ENCODE measurements at places on chromosomes 12 and 14.

GRCh38 chr12:100706033-100706432, 88.5 kb upstream of the ANO4 start:
- no peak for DNase-seq

DNA sequence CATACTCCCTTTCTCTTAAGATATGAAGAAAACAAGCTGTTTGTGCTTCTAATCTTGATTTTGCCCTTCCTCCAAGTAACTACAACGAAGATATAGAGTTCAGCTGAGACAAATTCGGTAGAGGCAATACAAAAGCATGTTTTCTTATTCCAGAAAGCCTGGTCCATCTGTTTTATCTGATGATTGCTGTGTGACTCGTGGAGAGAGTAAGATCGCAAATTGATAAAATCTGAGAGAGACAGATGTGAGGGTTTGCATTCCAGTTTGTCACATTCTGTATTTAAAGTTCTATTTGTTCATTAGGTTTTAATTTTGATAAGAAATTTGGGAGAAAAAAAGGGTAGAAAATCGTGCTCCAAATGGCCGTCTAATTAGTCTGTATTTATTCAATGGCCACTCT, 192.1 kb downstream of the CPNE8 start:
- DNase-seq = no peak

DNA sequence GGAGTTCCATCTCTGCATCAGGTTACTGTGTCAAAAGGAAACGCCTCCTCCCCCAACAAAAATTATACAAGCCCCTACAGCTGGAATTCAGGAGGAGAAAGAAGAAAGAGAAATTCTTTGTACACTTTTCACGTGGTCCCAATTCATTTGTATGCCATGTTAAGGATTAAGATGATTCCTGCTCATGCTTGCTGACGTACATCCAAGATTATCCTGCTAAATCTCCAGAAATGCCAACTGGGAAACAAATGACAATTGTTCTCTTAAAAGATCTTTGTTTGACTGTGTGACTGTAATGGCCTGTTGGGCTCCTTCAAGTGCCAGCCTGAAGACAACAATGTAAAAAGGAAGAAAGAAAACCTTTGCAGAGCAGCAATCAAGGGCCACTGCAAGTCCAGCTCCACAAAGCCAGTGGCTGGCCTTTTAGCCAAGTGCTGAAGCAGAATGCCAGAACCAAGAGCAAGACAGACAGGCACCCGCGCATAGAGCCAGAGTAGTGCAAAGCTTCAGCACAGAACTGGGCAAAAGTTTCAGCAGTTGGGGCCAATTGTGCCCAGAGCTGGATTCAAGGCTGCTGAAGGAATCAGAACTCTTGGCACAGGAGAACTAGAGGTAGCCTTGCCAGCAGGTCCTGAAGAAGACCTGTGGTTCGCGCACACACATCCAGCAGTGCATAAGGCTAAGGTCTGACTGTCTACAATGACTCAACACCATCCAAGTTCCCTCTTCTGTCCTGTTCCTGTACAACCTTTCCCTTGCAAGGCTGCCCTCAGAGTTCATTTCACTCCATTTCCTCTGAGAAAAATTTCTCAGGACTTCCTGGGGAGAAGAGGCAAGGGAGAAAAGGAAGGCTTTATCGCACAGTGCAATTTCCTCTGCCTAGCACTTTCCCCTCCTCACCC, 209.7 kb upstream of the BMP4 start:
- DNase-seq = no peak

DNA sequence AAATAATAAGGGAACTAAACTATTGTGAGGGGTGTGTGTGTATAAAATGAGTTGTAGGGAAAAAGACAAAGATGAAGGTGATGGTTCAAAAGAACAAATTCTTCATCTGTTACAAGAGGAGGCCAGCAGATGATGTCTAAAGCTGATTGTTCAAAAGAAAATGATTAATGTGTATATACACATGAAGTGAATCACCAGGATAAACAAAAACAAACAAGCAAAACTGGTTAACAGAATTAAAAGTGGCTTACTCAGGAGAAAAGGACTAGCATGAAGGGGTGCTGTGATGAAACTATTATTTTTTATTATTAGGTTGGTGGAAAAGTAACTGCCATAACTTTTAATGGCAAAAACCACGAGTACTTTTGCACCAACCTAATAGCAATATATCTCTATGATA, 348.4 kb downstream of the BCL11B start:
- DNase-seq = no peak

DNA sequence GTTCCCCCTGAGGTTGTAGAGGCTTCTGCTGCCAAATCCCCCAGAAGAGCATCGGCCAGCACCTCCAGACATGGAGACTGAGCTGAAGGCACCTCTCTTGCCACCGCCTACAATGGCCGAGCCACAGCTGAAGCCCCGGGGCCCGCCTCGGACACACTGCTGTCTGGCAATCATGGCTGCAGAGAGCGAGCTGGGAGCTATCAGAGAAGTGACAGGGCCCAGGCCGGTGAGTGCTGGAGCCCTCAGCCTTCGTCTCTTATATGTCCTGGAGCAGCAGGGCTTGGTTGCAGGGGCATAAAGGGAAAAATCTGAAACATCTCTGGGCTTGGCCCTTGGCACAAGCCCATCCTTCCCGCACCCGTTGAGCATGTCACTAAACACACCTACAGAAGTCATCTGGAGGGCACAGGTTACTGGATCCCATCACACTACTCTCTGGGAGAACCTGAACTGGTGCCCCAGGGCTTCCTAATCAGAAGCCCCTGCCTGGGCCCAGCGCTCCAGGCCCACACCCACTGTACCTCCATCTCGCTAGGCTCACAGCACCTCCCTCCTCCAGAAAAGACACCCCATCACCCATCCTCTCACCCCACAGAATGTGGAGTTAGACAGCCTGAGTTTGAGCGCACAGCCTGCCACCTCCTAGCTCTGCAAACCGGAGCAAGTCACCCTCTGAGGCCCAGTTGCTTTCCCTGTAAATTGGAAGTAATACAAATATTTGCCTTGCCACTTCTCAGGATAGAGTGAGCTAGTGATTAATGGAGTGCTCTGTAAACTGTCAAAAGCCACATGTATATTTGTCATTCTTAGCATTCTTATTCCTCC, at the start of gene KRT4:
KRT4 (minus strand) TSS at position 232 of the 825 bp plus-strand sequence; CDS start at position 174, 58 bp downstream.
- no peak for DNase-seq

DNA sequence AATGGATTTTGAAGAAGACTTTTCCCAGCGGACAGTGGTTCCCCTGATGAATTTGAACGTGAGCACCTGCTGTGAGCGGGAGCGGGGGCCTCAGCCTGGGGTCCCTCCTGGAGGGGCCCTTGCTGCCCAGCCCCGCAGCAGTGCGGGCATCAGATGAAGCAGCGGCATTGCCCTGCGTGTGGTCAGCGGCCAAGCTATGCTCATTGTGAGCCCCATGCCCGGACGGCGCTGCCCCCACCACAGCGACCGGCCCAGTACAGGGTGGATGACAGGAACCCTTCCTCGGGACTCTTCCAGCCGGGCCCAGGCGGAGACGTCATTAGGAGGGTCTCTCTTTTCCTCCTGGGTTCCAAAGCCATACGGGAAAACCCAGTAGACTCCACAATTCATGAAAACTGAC, 3.5 kb downstream of the LRCOL1 start:
- no peak for DNase-seq
